ENCODE measurements at places on chromosomes 11 and 22.

- DNase-seq = peak; percentile 96
Observed at GRCh38 chr11:114159802-114160632, 100.5 kb downstream of the ZBTB16 start.

- DNase-seq = no peak
Observed at GRCh38 chr11:92556431-92556830, 331.8 kb downstream of the FAT3 start.

DNA sequence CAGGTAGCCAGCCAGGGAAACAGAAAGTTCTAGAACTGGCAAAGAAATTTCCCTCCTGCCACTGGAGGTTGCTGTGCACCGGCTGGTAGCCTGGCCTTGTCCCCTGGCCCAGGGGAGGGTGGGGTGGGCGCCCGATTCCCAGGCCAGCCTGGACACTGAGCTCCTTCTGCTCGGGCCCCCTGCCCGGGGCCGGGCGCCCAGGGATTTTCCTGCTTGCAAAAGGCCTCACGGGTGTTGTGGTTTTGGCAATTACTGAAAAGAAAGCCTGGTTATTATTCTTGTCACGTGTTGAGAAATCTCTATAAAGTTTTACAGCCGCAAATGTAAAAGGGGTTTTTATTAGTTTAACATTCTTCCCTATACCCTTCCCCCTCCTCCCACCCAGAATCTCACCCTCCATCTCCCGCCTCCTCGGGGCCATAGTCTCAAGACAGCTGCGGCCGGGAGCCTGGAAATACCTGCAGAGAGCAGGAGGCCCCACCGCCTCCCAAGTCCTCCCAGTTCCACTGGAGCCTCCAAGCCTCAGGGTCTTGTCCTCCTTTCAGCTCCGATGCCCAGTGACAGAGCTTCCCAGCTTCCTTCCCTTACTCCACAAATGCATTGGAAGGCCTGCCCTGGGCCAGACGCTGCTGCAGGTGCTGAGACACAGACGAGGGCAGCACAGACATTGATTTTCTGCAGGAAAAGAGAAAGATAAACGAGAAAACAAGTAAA is 1515.6 kb downstream of the TBC1D22A start:
- DNase-seq = no peak

DNA sequence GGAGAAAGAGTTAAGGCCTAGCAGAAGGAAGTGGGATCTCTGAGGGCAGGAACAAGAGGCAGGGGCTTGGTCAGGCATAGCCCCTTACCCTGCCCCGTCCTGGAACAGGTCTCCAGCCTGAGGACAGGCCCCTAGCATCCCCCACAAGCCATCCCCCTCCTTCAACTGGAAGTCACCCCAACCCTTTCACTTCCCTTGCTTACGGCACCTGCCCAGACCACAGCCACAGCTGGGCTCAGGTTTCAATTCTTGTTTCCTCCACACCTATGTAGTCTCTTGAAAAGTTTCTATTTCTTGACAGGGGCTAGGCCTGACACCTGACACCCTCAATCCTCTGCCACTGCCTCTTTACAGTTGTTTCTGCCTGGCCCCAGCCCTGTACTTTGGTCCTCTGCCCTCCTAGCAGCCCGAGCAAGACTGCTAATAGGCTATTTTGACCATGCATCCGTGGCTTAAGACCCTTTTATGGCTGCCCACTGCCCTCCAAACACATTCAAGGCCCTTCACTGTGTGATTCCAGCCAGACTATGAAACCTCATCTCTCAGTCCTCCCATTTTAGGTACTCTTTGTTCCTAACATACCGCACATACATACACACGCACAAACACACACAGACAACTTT is 10.9 kb upstream of the FCHSD2 start:
- DNase-seq = no peak

DNA sequence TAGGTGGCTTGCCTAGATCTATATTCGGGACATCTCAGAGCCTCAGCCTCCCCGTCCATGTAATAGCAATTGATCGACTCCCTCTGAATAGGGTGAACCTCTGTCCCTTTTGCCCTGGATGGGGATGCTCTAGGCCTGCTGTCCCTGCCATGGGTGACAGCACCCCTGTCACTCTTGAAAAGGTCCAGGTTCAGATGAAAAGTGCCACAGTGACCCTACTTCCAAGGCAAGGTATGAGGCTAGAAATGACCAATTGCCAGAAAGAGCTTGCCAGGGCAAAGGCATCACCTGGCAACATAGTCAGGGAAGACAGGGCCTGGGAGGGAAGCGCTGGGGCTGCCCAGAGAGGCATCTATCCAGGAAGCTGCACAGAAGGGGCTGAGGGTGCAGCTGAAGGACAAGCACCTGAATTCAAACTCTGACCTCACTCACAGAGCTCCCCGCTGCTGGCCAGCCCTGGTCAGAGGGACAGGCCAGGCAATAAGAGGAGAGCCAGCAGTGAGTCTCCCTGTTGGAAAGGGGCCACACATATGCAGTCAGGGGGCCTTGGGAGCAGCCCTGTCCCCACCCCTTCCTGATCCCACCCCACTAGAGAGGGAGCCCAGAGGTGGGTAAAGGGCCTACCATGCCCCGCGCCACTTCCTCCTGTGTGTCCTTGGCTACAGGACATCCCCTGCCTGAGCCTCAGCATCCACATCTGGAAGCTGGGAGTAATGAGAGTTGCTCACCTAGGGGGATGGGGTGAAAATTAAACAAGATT is 9.0 kb upstream of the APOBEC3A start:
- DNase-seq = no peak

DNA sequence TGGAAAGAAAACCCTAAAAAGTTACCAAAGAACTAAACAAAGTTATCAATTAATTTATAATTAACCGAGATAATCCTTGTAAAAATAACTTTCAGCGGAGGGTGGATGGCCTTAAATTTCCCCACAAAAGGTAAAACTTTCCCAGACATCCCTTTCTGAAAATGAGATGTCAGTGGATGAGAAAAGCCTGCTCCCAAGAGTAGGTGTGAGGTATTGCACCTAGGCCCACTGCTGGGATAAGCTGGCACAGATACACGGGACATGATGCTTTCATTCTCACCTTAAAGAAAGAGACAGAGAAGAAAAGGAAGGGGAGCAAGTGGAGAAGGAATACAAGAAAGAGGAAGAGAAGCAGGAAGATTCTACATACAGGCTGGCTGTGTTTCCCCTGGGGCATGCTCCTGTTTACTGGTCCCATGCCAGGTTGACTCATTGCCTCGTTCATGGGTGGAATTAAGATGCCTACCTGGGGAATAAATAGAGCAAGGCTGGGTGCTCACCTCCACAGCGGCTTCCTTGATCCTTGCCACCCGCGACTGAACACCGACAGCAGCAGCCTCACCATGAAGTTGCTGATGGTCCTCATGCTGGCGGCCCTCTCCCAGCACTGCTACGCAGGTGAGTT is at the start of gene SCGB2A2:
Gene SCGB2A2 (plus strand): TSS at position 505 of the 625 bp plus-strand sequence. CDS start 59 bp downstream, at position 564.
- DNase-seq = no peak
